ENCODE measurements at places on chromosomes 5 and 9.

DNA sequence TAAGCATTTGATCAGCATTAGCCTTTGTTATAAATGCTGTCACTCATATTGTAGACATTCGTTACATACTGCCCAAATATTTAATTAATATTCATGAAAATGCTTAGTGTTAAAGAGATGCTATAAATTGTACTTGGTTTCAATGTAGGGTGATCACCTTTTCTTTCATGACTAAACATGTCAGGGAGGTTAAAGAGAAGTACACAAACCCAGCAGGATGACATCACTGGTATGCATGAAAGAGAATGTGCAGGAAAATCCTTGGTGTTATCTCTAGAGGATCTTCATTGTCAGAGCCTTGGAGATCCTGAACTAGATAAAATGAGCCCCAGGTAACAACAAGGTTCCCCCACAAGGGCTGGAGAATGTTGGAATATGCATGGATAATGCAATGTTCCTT lies 33.0 kb upstream of the SV2C start:
- no peak for DNase-seq

- no peak for DNase-seq
These were observed 248.0 kb downstream of the NSG2 start for GRCh38 chr5:174293481-174293880.

DNA sequence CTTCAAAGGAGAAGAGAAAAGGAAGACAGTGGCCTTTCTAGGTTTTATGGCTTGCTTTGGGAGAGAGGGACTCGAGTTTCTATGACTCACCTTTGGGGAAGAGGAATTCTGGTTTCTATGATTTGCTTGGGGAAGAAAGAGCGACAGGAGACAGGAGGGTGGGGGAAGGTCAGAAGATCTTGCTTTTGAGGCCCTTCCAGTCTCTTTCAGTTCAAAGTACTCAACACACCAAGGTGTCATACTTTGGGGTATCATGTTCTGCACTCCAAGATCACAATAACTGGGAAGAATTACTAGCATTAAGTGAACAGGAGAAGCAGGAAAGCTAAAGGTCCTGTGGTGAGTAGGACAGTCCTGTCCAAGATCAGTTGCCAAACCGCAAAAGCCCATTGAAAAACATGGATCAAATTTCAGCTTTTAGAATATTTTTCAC lies 324.5 kb downstream of the ARHGEF28 start:
- no peak for DNase-seq

- DNase-seq: no peak
These were observed 400.0 kb upstream of the SLC24A2 start for GRCh38 chr9:20188616-20189369.

Measured in amniotic stem cell (primary cell).